Lower lobe of right lung (tissue), 2 donors: ENCODE measurements at places on chromosomes 3 and 15. TPM values are rescaled to one million over a fixed set of nuclear protein-coding genes. Genes with fewer than 3 reads are reported as not detected.

- DNase-seq = no peak
These were observed 558 bp upstream of the IL17RC start for GRCh38 chr3:9916346-9916733.

- no peak for DNase-seq
These were observed 235.3 kb upstream of the MRPL3 start for GRCh38 chr3:131738095-131738494.

GRCh38 chr3:109325109-109325508 is 8.8 kb upstream of the DPPA2 start:
- DNase-seq = no peak

DNA sequence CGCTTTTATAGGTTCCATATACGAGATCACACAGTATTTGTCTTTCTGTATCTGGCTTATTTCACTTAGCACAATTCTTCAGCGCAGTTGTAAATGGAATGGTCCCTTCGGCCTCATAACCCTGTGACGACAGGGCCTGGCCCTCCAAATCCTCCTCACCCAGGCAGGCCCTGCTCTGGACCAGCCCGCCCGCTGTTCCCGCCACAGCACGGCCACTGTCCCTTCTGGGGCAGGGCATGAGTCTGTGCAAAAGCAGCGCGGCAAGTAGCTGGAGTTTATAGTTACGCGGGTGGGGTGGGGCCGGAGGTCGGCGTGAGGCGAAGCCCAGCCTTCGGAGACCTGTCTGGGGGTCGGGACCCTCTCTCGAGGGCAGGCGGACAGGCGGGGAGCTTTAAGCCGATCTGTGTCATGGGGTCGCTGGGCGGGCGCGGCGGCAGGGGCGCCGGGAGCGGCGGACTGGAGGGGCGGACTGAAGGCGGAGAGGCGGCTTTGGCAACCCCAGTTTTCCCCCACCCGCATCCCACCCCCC is 543 bp downstream of the ARPIN start:
- peak; percentile 67 for DNase-seq

DNA sequence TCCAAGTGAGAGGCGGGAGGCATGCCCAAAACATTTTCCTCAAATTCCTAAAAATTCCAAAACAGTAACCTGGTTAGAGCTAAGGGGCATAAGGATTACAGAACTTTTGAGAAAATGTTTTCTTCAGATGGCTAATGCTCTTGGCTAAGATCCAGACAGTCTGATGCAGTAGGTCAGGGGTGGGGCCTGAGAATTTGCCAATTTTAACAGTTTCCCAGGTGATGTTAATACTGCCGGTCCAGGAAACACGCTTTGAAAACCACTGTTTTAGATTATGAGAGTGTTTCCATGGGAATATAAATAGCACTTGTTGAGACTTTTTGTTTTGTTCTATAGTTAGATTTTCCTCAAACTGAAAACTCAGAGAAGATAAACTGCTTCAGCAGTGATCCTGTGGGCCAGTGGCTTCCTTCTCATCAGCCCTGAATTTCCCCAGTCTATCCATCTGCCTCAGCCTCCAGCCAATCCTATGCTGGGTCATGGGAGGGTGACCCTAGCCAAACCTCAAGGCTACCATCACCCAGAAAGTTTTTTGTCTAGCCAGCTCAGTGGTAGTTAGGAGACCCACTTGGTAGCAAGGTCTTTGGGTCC is 71.6 kb upstream of the ACP3 start:
- no peak for DNase-seq

DNA sequence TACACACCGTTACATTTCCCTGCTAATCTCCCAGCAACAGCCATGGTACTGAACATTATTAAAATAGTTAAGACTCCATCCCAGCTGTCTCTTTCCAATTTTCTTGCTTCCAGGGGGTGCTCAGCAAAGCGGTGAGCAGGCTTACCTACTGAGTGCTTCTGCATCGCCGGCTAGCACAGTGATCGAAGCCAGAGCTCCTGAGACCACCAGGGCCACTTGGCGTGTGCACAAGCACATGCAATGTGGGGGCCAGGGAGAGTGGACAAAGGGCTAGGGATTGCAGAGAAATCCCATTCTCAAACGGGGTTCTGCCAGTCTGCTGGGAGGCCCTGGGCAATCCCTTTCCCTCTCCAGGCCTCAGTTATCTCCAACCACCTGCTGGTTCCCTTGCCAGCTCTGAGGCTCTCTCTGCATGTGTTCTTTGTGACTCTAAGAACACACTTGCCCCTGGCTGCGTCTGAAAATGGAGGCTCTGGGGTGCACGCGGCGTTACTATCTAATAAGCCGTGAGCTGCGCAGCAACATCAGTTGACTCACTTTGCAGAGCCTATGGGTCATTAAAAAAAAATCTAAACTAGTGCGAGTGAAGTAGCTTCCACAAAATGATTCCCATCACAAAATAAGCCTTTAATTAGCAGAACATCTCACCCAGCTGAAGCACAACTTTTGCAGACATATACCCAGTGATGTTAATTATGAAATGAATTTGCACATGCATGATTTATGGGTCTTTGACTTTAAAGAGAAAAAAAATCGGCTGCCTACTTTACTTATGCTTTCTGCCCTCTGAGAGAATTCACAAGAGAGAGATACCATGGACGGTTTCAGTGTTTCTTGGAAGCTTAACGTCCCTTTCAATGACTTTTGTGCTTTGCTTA is 271.5 kb downstream of the TLE3 start:
- DNase-seq = no peak

GRCh38 chr3:148450819-148451218 is 246.9 kb upstream of the AGTR1 start:
- no peak for DNase-seq

DNA sequence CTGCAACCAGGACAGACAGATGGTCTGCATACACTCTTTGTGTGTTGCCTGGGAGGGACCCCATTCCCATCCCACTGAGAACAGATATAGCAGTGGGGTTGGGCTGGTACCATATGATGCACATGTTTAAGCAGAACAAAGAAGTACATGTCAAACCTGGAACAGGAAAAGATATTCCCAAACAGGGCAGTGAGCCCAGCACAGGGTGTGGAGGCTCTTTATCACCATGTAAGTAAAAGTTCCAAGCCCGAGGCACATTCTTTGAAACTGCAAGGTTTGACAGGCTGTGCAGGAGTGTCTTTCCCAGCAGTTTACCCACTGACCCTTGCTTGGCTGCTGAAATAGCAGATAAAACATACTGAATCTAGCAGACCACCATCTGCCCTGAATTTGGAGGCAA is 5.3 kb upstream of the ZNF445 start:
- no peak for DNase-seq

GCNT3 gene
- 0.68 TPM for total RNA-seq
